ENCODE measurements at places on chromosomes 1 and 21.

GRCh38 chr1:21589618-21590017, 79.5 kb downstream of the RAP1GAP start:
- DNase-seq: no peak

DNA sequence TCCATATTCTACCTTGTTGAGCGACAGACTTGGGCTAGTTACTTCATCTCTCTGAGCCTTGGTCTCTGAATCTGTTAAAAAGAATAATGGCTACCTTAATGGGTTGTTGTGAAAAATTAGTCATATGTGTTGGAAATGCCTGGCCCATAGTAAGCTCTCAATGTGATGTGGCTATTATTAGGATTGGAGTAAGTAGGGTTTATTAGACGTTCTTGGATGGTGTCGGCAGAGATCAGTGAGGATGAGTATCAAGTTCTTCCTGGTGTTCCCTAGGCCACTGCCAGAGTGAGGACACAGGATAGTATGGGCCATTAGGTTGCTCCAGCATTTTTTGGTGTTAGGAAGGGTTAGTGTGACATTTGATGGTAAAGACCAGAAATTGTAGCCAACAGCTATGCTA, 121.1 kb upstream of the DUSP10 start:
- no peak for DNase-seq

DNA sequence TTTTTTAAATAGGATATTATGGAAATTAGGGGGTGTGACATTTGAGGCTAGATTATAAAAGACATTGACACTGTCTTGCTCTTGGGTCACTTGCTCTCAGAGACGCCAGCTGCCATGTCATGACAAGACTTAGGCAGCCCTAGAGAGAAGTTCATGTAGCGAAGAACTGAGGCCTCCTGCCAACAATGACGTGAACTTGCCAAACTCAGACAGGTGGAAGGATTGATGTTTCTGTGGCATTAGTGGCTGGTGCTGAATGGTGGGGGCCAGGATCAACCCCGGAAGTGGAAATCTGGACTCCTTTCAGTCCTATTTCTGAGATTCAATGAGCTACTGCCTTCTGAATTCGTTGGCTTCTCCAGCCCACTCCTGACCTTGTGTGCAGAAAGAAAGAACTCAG, 14.7 kb downstream of the NCF2 start:
- DNase-seq: no peak

DNA sequence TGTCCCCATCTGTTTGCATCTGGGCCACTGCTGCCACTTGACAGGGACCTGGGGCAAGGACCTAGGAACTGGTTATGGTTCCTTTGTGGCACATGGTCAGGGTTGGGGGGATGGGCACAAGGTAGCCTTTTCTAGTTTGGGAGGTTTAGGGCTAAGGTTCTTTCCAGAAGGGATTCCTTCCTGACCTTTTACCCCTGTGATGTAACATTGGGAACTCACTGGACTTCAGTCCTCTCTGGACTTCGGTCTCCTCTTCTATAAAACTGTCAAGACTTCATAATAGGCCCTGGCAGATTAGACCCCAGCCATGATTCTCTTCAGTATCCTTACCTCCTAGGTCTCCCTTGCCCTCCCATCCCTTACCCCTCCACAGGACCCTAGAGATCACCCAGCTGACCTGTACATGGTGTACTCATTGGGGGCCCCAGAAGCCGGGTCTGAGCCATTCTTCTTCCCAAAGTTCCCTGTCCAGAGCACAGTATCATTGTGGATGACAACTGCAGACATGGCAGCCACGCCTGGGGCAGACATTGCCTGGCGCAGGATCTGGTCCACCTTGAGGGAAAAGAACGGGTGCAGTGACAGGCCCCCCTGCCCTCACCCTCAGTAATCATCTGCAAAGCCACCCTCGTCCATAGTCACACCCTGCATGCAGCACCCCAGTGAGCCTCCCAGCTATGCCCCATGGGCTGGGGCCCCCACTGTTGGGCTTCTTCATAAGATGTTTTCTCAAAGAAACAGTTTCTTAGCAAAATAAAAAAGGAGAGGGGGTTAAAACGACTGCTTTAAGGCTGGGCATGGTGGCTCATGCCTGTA, 12.9 kb downstream of the LACTBL1 start:
- no peak for DNase-seq

- DNase-seq: no peak
Measured at GRCh38 chr1:116819081-116819480, 64.9 kb downstream of the CD2 start.

GRCh38 chr1:78950826-78951225, 55.7 kb downstream of the ADGRL4 start:
- no peak for DNase-seq

DNA sequence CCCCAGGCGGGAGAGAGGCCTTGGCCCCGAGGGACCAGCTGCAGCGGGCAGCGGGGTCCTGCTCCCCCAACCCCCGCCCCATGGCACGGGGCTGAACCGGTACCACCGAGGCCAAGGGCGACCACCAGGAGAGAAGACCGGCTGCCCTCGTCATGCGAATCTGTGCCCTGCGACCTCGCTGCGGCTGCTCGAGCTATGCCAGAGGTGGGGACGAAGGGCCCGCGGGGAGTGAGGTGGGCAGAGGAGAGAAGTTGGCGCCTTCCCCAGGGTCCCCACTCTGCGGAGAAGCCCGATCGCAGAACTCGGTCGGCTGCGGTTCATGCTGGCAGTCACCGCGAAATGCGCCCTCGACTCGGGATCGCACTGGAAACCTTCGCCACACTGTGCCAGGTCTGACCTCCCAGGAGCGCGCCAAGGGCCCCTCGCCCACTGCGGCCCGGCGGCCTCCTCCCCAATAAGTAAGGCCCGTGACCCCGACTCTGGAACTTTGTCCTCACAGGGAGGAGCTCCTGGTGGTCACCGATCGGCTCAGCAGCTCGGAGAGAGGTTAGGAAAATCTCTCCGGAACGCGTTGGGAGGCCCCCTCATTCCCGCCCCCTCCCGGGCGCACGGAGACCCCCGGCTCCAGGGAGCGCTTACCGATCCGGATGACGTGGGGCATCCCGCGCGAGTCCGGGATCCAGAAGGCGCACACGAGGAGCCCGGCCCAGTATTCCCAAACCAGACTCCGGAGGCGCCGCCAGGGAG, 787 bp downstream of the GRIK3 start:
- DNase-seq: no peak

- no peak for DNase-seq
Measured at GRCh38 chr1:58936973-58937372, 153.1 kb upstream of the JUN start.

GRCh38 chr1:51247499-51247898, 11.4 kb downstream of the RNF11 start:
- no peak for DNase-seq

- no peak for DNase-seq
Measured at GRCh38 chr21:41859297-41859980, 19.7 kb downstream of the PRDM15 start.

GRCh38 chr21:38392661-38393060, 105.6 kb downstream of the ERG start:
- no peak for DNase-seq

DNA sequence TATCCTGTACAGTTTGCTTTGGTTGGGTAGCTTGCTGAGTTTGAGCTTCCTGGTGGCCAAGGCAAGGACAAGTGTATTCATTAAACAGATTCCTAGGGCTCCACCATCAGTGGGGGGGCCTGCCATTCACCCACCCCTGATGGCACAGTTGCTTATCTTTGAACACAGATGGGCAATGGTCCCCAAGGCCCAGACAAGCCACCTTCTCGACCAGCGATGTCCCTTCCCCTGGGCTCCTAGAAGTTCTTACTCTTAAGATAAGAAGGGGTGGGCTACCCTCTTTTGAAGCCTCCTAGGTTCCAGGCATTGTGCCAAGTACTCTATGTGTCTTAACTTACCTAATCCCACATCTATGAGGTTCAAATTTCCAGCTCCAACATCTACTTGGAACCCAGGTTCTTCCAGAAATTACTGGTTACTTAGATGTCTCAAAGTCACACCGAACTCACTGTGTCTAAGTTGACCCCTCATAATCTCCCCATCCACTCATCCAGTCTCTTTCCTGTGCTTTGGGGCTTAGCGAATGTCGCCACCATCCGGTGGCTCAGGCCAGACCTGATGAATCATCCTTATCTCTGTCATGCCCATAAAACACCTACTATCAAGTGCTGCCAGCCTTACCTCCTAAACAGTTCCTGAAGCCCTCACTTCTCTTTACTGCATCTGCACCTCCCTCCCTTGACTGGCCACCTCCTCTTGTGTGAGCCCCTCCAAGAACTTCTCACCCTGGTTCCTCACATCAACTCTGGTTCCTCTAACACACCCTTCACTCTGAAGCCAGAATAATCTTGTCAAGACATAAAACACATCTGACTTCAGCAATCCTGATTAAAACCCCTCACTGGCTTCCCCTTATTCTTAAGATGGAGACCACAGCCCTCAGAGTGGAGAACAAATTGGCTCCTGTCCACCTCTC, 50.1 kb downstream of the KLHDC7A start:
- no peak for DNase-seq

- DNase-seq: no peak
Measured at GRCh38 chr21:32445101-32445500, 32.6 kb downstream of the EVA1C start.

DNA sequence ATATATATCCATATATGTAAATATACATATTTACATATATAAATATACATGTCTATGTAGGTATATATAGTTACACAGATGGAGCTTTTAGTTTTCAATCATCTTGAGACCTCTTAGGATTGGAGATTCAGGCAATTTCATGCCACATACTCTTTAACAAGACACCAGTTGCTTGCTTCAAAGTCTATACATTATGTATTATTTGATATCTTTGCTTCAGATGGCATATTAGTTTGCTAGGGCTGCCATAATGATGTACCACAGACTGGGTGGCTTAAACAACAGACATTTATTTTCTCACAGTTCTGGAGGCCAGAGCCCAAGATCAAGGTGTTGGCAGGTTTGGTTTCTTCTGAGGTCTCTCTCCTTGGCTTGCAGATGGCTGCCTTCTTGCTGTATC, 14.1 kb upstream of the C1orf87 start:
- no peak for DNase-seq

DNA sequence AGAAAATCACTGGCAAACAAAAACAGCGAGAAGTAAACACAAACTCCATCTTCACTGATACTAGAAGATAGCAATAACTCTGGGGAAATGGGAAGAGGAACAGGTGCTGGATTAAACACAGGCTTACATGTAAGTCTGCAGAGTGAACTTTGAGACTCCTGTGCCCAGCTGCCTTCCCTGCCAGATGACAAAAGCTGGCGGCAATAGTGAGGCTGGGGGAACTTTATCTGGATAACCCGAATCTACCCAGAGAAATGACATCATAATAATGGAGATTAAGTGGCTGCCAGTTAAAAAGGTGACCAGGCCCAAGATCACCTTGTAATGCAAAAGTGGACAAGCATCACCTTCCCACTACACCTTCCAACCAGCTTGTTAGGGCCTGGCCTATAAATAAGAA, 184.5 kb downstream of the CHRM3 start:
- no peak for DNase-seq

GRCh38 chr21:26137379-26138060, 33.0 kb downstream of the APP start:
- no peak for DNase-seq

GRCh38 chr1:247409869-247410544, 6.0 kb upstream of the NLRP3 start:
- DNase-seq: no peak
